Transverse colon (tissue), 4 donors: ENCODE measurements at places on chromosomes 3 and 15. TPM values are rescaled to one million over a fixed set of nuclear protein-coding genes. Genes with fewer than 3 reads are reported as not detected.

Gene SYNPR
- total RNA-seq, result not detected

Gene ITGA11
- 0.37 TPM for total RNA-seq

Gene TERC
- 221 TPM for total RNA-seq

Gene FOXL2
- total RNA-seq, result not detected

Gene LRRIQ4
- not detected for total RNA-seq

Gene LEKR1
- total RNA-seq, result 0.96 TPM

Gene TGM4
- not detected for total RNA-seq

Gene PRSS50
- total RNA-seq, result 0.14 TPM

Gene GPX1
- 155 TPM for total RNA-seq

DNA sequence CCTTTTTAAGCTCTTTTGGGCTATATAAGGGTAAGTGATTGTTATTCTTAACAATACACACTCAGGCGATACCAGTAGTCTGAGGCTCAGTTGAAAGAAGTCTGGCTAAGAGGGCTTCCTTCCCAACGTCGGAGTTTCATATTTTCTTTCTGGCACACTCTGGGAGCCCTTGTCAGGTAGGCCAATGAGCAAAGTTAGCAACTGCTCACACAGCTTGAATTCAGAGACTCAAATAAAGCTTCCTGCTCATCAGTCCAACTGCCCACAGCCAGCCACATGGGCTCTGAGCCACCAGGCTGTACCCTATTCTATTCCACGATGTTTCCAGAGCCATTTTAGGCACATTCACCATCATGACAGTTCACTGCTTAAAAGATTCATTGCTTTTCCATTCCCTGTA is 155.1 kb upstream of the TBL1XR1 start:
- peaks cover 71% of the 10 kb centered on the region for H3K4me1 ChIP-seq
- H3K36me3 ChIP-seq, result no peaks in the 10 kb centered on the region
- peak overlapping the region; percentile 83 for H3K27ac ChIP-seq
- no peak for DNase-seq

- no peak overlapping the region for H3K4me3 ChIP-seq
- no peak overlapping the region for H3K27ac ChIP-seq
- no peak for DNase-seq
- no peaks in the 10 kb centered on the region for H3K27me3 ChIP-seq
- H3K36me3 ChIP-seq, result no peaks in the 10 kb centered on the region
- no peaks in the 10 kb centered on the region for H3K4me1 ChIP-seq
Observed at GRCh38 chr3:104717828-104718196, 648.9 kb upstream of the ALCAM start.

GRCh38 chr15:93302080-93302765 is 213.2 kb upstream of the RGMA start:
- H3K4me3 ChIP-seq, result no peak overlapping the region
- no peak for DNase-seq
- H3K27me3 ChIP-seq, result no peaks in the 10 kb centered on the region
- no peak overlapping the region for H3K27ac ChIP-seq
- no peaks in the 10 kb centered on the region for H3K4me1 ChIP-seq

DNA sequence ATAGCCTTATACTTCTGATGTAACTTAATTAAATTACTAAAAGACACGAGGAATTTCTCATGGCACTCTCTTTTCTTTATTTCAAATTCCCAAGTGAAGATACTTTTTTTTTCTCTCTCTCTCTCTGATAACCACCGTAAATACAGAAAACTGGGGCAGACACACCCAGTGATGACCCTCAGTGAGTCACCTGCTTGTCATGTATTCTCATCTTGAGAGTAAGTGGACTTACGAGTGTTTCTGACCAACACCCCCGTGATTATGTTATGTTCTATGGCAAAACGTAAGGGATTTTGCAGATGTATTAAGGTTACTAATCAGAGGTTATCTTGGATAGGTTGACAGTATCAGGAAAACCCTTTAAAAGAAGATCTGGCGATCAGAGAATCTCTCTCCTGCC is 348.8 kb upstream of the ZNF717 start:
- H3K27me3 ChIP-seq, result no peaks in the 10 kb centered on the region
- no peaks in the 10 kb centered on the region for H3K36me3 ChIP-seq
- DNase-seq, result no peak
- no peak overlapping the region for H3K27ac ChIP-seq
- no peak overlapping the region for H3K4me3 ChIP-seq

- no peak overlapping the region for H3K27ac ChIP-seq
- no peak for DNase-seq
- no peak overlapping the region for H3K4me3 ChIP-seq
- no peaks in the 10 kb centered on the region for H3K4me1 ChIP-seq
- H3K36me3 ChIP-seq, result no peaks in the 10 kb centered on the region
- H3K27me3 ChIP-seq, result no peaks in the 10 kb centered on the region
Observed at GRCh38 chr3:167691366-167691765, 37.6 kb upstream of the WDR49 start.

GRCh38 chr3:171548917-171549316 is 88.7 kb upstream of the TNIK start:
- no peak overlapping the region for H3K4me3 ChIP-seq
- no peaks in the 10 kb centered on the region for H3K4me1 ChIP-seq
- DNase-seq, result no peak
- H3K36me3 ChIP-seq, result no peaks in the 10 kb centered on the region
- H3K27me3 ChIP-seq, result no peaks in the 10 kb centered on the region
- no peak overlapping the region for H3K27ac ChIP-seq

GRCh38 chr3:133412183-133413132 is 12.6 kb downstream of the BFSP2 start:
- peaks cover 18% of the 10 kb centered on the region for H3K27me3 ChIP-seq
- DNase-seq, result no peak
- peak overlapping the region; percentile 21 for H3K27ac ChIP-seq
- no peaks in the 10 kb centered on the region for H3K4me1 ChIP-seq

DNA sequence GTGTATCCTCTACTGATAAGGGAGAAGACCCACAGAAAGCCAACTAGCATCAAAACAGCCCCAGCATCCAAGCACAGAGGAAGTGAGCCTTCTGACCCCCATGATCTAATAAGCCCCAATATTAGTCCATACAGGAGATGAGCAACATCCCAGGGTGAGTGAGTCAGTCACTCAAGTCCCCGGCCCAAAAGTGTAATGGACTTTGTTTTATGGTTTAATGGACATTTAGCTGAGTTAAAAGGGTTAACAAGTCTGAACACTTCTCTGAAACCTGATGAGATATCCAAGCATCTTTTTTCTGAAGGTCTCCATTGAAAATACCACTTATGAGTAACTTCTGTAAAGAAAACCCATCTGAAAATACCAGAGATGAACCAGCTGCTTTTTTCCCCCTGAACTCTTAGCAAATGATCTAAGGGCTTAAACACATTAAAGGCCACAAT is 115.6 kb downstream of the GREM1 start:
- no peak overlapping the region for H3K4me3 ChIP-seq
- no peak overlapping the region for H3K27ac ChIP-seq
- H3K27me3 ChIP-seq, result no peaks in the 10 kb centered on the region
- DNase-seq, result no peak
- H3K36me3 ChIP-seq, result no peaks in the 10 kb centered on the region

- no peak overlapping the region for H3K4me3 ChIP-seq
- no peak for DNase-seq
- no peak overlapping the region for H3K27ac ChIP-seq
Observed at GRCh38 chr3:39755100-39755499, 54.3 kb upstream of the MYRIP start.

DNA sequence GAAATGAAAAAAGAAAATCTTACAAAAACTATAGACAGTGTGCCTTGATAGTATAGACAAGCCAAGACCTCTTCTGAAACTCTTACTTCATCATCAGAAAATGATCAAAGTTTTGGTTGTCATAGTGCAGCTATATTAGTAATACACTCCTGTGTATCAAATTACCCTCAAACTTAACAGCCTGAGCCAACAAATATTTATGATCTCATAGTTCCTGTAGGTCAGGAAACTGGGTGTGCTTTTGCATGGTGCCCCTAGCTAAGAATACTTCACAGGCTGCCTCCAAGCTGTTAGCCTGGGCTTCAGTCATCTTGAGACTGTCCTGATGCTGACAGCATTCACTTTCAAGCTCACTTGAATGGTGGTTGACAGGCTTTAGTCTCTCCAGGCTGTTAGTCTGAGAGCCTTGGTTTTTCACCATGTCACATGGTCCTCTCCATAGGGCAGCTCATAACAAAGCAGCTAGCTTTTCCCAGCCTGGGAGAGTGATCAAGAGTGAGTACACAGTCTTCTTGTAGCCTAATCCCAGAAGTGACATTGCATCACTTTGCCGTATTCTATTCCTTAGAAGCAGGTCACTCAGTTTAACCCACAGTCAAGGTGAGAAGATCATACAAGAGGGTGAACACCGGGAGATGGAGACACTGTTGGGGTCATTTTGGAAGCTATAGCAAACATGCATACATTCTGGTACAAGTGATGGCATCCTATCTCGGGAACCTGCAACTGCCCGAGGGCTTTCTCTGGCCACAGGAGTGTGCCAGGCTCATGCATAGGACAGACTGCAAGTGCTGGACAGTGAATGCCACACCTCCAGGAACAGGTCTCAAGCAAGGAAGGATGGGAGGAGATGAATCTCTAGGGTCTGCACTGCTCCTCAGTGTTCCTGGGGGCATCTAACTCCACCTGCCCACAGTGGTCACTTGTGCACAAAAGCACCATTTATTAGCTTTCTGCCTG is 173.4 kb upstream of the CADPS start:
- H3K36me3 ChIP-seq, result no peaks in the 10 kb centered on the region
- H3K27ac ChIP-seq, result no peak overlapping the region
- no peak overlapping the region for H3K4me3 ChIP-seq
- no peak for DNase-seq
- no peaks in the 10 kb centered on the region for H3K4me1 ChIP-seq

- DNase-seq, result no peak
- no peak overlapping the region for H3K27ac ChIP-seq
- no peak overlapping the region for H3K4me3 ChIP-seq
- H3K27me3 ChIP-seq, result no peaks in the 10 kb centered on the region
Observed at GRCh38 chr3:144229953-144230352, 258.3 kb downstream of the DIPK2A start.

- H3K4me1 ChIP-seq, result peaks cover 4% of the 10 kb centered on the region
- no peaks in the 10 kb centered on the region for H3K36me3 ChIP-seq
- no peak overlapping the region for H3K4me3 ChIP-seq
- no peak overlapping the region for H3K27ac ChIP-seq
Observed at GRCh38 chr3:149653136-149653535, 4.7 kb downstream of the WWTR1 start.

DNA sequence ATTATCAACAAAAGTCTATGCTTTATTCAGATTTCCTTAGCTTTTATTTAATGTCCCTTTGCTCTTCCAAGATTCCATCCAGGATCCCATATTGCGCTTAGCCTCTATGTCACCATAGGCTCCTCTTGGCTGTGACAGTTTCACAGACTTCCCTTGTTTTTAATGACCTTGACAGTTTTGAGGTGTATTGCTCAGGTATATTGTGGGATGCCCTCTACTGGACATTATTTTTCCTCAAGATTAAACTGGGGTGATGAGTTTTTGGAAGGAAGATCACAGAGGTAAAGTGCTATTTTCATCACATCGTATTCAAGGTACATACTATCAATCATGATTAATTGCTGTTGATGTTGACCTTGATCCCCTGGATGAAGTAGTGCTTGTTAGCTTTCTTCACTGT is 99.1 kb upstream of the SMAD3 start:
- H3K27me3 ChIP-seq, result no peaks in the 10 kb centered on the region
- no peaks in the 10 kb centered on the region for H3K4me1 ChIP-seq
- DNase-seq, result no peak
- H3K4me3 ChIP-seq, result no peak overlapping the region
- H3K27ac ChIP-seq, result no peak overlapping the region

DNA sequence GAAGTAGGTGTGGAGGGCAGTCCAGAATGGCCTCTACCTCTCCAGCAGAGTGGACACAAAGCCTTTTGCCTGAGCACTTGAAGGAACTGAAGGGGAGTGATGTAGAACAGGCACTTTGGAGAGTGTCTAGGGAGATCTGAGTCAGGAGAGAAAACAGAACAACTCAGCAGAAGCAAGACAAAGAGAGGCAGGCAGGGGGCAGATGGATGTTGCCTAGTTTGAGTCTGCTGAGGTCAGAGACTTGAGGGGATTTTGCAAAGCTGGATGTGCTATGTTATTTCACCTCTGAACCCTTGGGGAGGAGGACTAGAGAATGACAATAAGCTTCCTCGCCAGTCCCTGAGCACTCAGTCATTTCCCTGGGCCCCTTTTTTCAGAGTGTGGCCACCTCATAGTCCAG is 366.4 kb downstream of the EPHB1 start:
- DNase-seq, result no peak
- no peak overlapping the region for H3K27ac ChIP-seq
- H3K4me1 ChIP-seq, result no peaks in the 10 kb centered on the region
- H3K4me3 ChIP-seq, result no peak overlapping the region
- H3K36me3 ChIP-seq, result no peaks in the 10 kb centered on the region
- no peaks in the 10 kb centered on the region for H3K27me3 ChIP-seq

- no peaks in the 10 kb centered on the region for H3K36me3 ChIP-seq
- no peak for DNase-seq
- no peak overlapping the region for H3K27ac ChIP-seq
- H3K4me1 ChIP-seq, result no peaks in the 10 kb centered on the region
- no peak overlapping the region for H3K4me3 ChIP-seq
Observed at GRCh38 chr3:138042043-138042442, 32.1 kb downstream of the CLDN18 start.

- peaks cover 8% of the 10 kb centered on the region for H3K27me3 ChIP-seq
- DNase-seq, result no peak
- H3K27ac ChIP-seq, result no peak overlapping the region
- H3K4me1 ChIP-seq, result peaks cover 5% of the 10 kb centered on the region
- H3K36me3 ChIP-seq, result no peaks in the 10 kb centered on the region
Observed at GRCh38 chr15:40233727-40234577, 4.9 kb upstream of the PAK6 start.

GRCh38 chr15:66364944-66365528 is 8.6 kb upstream of the TIPIN start:
- no peak overlapping the region for H3K27ac ChIP-seq
- no peak for DNase-seq
- H3K27me3 ChIP-seq, result no peaks in the 10 kb centered on the region
- H3K36me3 ChIP-seq, result no peaks in the 10 kb centered on the region
- peaks cover 6% of the 10 kb centered on the region for H3K4me1 ChIP-seq

DNA sequence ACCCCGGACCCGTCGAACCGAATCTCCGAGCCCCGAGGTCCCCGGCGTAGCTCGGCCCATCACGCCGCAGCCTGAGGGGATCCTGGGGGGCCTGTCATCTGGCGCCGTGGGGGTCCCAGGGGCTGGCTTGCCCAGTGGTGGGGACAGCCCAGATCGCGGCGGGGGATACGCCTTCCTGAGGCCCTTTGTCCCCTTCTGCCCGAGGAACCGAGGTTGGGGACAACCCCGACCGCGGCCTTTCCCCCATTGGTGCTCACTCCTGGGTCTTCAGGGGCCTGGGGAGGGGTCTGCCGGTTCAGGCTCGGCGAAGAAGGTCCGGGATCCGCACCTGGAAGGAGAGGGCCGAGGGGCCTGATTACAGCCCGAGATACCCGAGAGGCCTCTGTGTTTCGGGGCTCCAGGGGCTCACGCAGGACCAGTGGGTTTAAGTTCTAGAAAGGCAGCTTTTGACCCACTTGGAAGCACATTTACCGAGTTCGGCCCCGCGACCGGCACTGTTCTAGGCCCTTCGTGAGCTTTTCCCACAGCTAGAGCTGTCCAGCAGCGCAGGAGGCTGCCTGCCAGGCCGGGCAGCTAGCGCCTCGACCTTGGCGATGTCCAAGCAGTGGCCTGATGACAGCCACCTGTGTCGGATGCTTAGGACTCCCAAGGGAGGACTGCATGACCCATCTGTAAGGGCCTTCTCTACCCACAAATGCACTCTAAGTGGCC is 504 bp downstream of the ABHD2 start:
- H3K36me3 ChIP-seq, result no peaks in the 10 kb centered on the region
- no peaks in the 10 kb centered on the region for H3K27me3 ChIP-seq
- H3K4me1 ChIP-seq, result peaks cover 11% of the 10 kb centered on the region
- peak overlapping the region; percentile 87 for H3K4me3 ChIP-seq

GRCh38 chr3:168988853-168989252 is 674.7 kb downstream of the MECOM start:
- no peaks in the 10 kb centered on the region for H3K27me3 ChIP-seq
- H3K36me3 ChIP-seq, result no peaks in the 10 kb centered on the region
- H3K4me3 ChIP-seq, result no peak overlapping the region
